ENCODE measurements at places on chromosomes 1 and 21.

GRCh38 chr1:32816676-32817158 lies 441 bp downstream of the YARS1 start:
- H3K4me1 ChIP-seq: peaks cover 37% of the 10 kb centered on the region
- peaks cover 34% of the 10 kb centered on the region for H3K36me3 ChIP-seq
- peak; percentile 12 for DNase-seq
- H3K27me3 ChIP-seq: no peaks in the 10 kb centered on the region
- peak overlapping the region; percentile 98 for H3K27ac ChIP-seq
- peak overlapping the region; percentile 96 for H3K4me3 ChIP-seq

DNA sequence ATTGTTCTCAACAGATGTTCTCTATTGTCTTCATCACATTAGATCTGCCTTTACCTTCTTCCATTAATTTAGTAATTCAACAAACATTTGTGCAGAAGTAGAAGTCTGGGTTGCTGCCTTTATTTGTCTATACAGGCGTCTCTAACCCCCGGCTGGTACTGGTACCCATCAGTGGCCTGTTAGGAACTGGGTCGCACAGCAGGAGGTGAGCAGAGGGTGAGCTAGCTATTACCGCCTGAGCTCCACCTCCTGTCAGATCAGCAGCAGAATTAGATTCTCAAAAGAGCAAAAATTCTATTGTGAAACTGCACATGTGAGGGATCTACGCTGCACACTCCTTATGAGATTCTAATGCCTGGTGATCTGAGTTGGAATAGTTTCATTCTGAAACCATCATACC lies 12.9 kb upstream of the EDEM3 start:
- DNase-seq: no peak
- H3K4me1 ChIP-seq: no peaks in the 10 kb centered on the region
- H3K4me3 ChIP-seq: no peak overlapping the region
- H3K27me3 ChIP-seq: peaks cover 2% of the 10 kb centered on the region
- H3K36me3 ChIP-seq: no peaks in the 10 kb centered on the region
- no peak overlapping the region for H3K27ac ChIP-seq

DNA sequence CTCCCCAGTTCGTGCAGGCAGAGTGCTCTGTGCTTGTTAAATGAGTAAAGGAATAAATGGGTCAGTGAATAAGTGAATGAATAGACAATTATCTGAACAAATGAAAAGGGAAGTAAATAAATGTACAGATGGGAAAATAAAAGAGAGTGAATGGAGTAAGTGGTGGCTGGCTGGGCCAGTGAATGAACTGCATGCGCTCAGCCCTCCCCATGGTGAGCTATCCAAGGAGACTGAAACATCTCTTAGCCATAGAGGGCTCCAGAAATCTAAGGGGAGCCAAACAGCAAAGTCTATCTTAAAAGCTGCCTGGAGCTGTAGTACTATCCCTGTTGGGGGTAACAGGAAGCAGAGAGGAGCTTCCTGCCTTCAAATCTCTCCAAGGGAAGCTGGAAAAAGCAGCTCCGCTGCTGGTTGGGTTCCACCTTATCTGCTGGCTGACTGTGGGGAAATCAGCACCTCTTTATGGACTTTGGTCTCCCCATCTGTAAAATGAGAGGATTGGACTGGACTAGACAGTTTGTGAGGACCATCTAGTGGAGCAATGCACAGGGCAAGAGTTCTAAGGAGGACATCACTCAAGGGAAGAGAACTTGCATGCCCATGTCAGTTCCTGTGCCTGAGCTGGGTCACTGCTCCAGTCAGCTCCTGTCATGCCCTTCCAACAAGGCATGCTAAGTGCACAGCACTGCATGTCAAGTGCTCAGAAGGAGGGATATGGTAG lies 77.9 kb downstream of the TRABD2B start:
- H3K4me1 ChIP-seq: no peaks in the 10 kb centered on the region
- H3K27ac ChIP-seq: no peak overlapping the region
- no peak overlapping the region for H3K4me3 ChIP-seq
- H3K36me3 ChIP-seq: no peaks in the 10 kb centered on the region

DNA sequence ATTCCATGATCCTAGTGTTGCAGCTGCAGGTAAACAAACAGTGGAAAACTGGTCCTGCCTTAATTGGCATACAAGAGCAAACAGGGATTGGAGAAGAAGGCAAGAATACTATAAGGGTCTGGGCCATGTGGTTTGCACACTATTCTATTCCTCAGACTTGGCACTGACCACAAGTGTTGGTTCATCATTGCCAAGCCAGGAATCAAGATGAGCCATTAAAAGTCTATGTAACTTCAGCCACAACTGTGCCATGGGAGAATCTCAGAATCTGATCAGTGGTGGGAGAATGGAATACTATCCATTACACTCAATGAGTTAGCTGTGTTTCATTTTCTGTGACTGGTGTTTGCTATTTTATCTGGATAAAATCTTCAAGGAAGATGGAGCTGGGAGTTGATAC lies 26.2 kb upstream of the FCER1A start:
- H3K27me3 ChIP-seq: peaks cover 2% of the 10 kb centered on the region
- no peaks in the 10 kb centered on the region for H3K36me3 ChIP-seq
- H3K27ac ChIP-seq: no peak overlapping the region
- H3K4me1 ChIP-seq: peaks cover 24% of the 10 kb centered on the region
- H3K4me3 ChIP-seq: no peak overlapping the region
- DNase-seq: no peak

DNA sequence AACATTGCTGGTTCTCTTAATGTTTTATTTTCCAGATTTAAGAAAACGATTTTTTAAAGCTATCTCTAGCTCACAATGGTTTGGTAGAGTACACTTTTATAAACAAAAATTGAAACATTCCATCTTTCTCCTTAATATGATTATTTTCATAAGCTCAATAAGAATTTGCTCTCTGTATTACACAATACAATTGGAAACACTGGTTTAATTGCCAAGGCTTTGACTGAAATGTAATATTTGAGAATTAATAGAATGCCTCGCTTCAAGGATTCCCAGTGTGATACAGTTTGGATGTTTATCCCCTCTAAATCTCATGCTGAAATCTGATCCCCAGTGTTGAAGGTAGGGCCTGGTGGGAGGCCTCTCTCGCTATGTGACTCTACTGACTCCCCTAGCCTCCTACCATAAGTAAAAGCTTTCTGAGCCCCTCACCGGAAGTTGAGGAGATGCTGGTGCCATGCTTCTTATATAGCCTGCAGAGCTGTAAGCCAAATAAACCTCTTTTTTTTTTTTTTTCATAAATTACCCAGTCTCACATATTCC lies 67.4 kb downstream of the DDAH1 start:
- DNase-seq: no peak
- H3K4me3 ChIP-seq: no peak overlapping the region
- peaks cover 43% of the 10 kb centered on the region for H3K36me3 ChIP-seq
- H3K27ac ChIP-seq: peak overlapping the region; percentile 72
- H3K27me3 ChIP-seq: no peaks in the 10 kb centered on the region

- H3K36me3 ChIP-seq: no peaks in the 10 kb centered on the region
- peaks cover 7% of the 10 kb centered on the region for H3K27me3 ChIP-seq
- H3K4me3 ChIP-seq: no peak overlapping the region
- no peak for DNase-seq
- H3K27ac ChIP-seq: no peak overlapping the region
These were observed 237.3 kb upstream of the POU3F1 start for GRCh38 chr1:38283696-38284470.

DNA sequence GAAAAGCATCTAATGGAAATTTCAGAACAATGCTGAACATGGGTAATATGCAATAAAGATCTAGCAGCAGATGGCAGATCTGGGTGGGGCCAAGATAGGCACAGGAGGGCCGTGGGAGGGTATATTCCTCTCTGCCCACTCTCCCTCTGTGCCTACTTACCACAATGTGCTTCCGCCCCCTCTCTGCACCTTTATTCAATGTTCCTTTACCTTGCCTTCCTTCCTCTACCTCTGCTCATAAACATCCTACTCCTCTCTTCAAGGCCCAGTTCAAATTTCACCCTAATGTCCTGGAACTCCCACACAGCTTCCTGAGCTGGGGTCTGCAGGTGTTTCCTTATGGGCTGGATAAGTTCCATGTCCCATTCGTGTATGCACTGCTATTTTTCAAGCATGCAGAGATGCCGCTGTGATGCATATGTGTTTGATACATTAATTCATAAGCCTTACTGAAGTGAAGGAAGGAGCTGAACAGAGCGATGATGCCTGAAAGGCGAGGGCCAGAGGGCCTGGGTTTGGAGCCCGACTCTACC lies 65.6 kb upstream of the EDEM3 start:
- no peak overlapping the region for H3K4me3 ChIP-seq
- peaks cover 32% of the 10 kb centered on the region for H3K36me3 ChIP-seq
- peaks cover 8% of the 10 kb centered on the region for H3K4me1 ChIP-seq

DNA sequence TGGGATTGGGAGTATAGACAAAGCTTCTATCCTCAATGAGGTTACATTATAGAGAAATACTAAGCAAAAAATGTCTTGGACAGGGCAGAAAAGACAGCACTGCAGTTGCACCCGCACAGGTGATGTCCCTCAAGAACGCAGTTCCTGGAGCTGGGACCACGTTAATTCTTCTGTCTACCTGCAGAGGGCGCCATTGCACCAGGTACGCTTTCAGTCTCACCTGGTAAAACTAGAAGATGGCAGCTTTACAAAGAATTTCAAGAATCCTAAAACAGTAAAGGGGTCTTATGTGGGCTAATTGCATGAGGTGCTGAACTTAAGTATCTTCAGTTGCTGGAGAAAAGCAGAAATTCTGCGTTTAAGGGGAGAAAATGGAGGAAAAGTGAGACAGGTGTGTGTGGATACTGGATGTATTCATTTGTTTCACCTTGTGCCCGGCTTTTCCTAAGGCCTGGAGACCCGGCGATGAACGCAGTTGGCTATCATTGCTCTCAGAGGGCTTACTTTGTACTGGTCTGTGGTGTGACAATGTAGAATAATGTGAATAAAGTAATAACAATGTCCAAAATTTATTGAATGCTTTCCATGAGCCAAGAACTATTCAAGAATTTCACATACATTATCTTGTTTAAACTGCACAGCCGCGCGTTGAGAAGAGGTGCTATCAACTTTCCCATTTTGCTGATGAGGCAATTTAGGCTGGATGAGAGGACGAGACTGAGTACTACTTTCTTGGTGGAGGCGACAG lies 276.3 kb upstream of the GREM2 start:
- H3K36me3 ChIP-seq: no peaks in the 10 kb centered on the region
- no peak overlapping the region for H3K4me3 ChIP-seq
- no peak overlapping the region for H3K27ac ChIP-seq

All from HFFc6 (cell line).